ENCODE measurements at places on chromosomes 6 and 20. TPM values are rescaled to one million over a fixed set of nuclear protein-coding genes. Genes with fewer than 3 reads are reported as not detected.

TSHZ2 gene
- total RNA-seq = 22.9 TPM

SLC22A7 gene
- total RNA-seq = not detected

GRCh38 chr20:7347409-7347808, 579.9 kb downstream of the BMP2 start:
- no peak for DNase-seq

GRCh38 chr20:15708984-15709598, 864.2 kb downstream of the KIF16B start:
- DNase-seq = no peak

DNA sequence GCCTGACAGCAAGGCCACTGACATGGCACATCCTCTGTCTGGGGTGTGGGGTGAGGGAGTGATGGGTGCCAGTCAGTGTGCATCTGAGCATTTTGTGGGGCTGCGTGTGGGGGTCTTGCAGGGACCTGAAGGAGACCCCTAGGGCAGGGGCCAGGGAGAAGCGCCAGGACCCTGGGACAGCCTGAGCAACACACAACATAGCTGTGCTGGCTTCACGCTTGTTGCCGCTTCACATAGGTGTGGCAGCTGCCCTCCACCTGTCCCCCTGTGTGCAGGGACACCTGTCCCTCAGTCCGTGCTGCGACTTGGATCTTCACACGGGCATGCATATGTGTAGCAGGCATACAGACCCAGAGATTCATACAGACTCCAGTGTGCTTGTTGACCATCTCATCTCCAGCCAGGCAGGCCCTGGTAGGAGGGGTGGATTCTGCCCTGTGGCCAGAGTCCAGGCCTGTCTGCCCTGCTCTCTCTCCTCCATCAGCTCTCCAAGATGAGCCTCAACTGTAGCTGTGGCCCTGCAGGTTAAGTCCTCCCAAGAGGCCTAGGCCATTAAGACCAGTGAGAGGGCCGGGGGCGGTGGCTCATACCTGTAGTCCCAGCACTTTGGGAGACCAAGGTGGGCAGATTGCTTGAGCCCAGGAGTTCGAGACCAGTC, 3.2 kb upstream of the NPBWR2 start:
- DNase-seq = no peak
